ENCODE measurements at places on chromosomes 1 and 21.

DNA sequence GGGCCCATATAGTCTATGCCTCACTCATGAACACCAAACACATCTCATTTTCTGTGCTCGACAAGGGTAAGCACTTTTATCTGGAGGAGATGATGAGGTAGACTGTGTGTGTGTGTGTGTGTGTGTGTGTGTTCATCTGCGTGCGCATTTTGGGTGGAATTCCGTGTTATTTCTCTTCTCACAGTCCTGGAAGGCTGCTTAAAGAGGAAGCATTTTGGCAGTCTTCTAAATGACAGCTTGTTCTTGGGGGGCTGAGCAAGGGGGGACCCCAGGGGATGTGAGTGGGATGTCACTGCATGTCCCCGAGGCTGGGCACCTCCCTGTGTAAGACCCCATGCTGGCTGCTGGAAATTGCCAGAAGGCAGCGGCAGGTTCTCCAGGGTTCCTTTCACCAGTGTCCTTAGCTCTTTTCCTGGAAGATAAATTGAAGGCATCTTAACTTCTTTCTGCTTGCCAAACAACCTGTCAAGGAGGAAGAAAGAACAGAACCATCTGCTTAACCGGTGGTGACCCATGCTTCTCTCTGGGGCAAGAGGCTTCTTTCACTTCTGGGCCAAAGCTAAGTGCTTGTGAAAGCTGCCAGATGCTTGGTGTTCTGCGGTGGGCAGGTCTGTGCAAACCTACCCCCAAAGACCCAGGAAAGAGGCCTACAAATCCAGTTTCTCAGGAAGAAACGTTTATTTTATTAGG is 9.9 kb upstream of the RD3 start:
- H3K27ac ChIP-seq: no peak overlapping the region
- H3K36me3 ChIP-seq: no peaks in the 10 kb centered on the region
- no peak overlapping the region for H3K4me3 ChIP-seq
- DNase-seq: no peak

- H3K4me3 ChIP-seq: no peak overlapping the region
- no peak for DNase-seq
- no peaks in the 10 kb centered on the region for H3K27me3 ChIP-seq
- H3K36me3 ChIP-seq: peaks cover 4% of the 10 kb centered on the region
- no peak overlapping the region for H3K27ac ChIP-seq
- no peaks in the 10 kb centered on the region for H3K4me1 ChIP-seq
Observed at GRCh38 chr1:6832531-6833188, 47.4 kb downstream of the CAMTA1 start.

DNA sequence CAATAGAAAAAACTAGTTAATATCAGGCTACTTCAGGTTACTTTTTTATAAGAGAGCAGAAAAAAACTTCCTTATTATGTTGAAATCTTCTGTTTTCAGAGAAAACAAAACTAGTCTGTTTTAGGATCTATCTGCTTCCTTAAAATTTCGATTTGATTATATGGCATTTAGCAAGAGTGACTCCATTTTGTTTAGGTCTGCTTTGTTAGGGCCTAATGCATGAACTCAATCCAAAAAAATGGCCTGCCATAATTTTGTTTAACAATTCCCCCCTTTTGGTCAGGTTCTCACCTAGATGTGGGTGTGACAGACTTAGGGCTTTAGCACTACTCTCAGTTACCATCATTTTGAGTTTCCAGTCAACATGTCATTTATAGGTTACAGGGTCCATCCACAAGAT is 89.8 kb upstream of the GNG12 start:
- no peaks in the 10 kb centered on the region for H3K36me3 ChIP-seq
- DNase-seq: no peak
- H3K4me1 ChIP-seq: no peaks in the 10 kb centered on the region
- no peak overlapping the region for H3K4me3 ChIP-seq
- H3K27ac ChIP-seq: no peak overlapping the region
- peaks cover 4% of the 10 kb centered on the region for H3K27me3 ChIP-seq

GRCh38 chr1:84632673-84633434 is 57.4 kb downstream of the SSX2IP start:
- peaks cover 7% of the 10 kb centered on the region for H3K27me3 ChIP-seq
- H3K4me1 ChIP-seq: peaks cover 8% of the 10 kb centered on the region
- DNase-seq: no peak

DNA sequence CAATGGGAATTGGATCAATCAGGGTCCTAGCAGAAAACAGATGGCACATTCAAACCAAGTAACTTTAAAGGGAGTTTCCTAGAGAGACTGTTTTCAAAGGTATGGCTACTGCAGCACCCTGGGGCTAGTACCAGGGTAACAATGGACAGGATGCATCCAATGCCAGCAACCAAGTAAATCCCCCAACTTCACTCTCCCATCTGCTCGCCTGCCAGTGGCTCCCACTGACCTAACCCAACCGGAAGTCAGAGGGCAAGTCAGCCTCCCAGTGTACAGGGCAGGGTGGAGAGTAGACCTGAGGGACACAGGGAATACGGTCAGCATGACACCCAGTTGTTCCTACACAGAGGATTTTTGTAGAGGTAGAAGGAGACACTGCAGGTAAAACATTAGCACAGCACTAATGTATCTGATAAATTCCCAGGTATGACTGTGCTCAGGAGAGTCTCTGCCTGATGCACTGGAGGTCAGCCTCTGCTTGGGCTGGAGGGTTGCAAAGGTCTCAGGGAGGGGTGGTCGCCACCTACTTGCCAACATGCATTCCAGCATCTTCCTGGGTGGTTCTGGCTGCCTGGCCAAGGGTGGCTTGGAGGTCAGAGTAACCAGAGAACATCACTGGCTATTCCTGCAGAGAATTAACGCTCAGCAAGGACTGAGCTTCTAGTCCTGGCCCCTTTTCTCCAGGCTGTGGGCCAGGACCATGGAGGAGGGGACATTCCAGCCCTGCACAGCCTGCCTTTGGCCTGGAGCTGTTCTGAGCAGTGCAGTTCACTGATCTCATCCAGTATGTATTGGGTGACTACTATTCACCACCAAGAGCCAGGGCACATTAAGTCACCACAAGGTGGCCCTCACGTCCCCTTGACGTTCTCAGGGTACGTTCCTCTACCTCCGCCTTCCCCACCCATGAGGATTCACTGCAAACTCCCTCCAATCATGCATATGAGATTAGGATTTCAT is 5.1 kb upstream of the GJA4 start:
- H3K27me3 ChIP-seq: peaks cover 24% of the 10 kb centered on the region
- H3K4me1 ChIP-seq: peaks cover 8% of the 10 kb centered on the region
- DNase-seq: no peak
- no peaks in the 10 kb centered on the region for H3K36me3 ChIP-seq
- H3K27ac ChIP-seq: no peak overlapping the region
- no peak overlapping the region for H3K4me3 ChIP-seq

GRCh38 chr1:43803646-43804045 is 96.3 kb downstream of the ST3GAL3 start:
- peaks cover 10% of the 10 kb centered on the region for H3K4me1 ChIP-seq
- DNase-seq: no peak
- peaks cover 16% of the 10 kb centered on the region for H3K36me3 ChIP-seq
- no peak overlapping the region for H3K27ac ChIP-seq

- H3K27me3 ChIP-seq: peaks cover 2% of the 10 kb centered on the region
- peaks cover 1% of the 10 kb centered on the region for H3K4me1 ChIP-seq
- DNase-seq: no peak
- H3K27ac ChIP-seq: no peak overlapping the region
Observed at GRCh38 chr1:233459470-233459945, 132.0 kb downstream of the MAP3K21 start.

DNA sequence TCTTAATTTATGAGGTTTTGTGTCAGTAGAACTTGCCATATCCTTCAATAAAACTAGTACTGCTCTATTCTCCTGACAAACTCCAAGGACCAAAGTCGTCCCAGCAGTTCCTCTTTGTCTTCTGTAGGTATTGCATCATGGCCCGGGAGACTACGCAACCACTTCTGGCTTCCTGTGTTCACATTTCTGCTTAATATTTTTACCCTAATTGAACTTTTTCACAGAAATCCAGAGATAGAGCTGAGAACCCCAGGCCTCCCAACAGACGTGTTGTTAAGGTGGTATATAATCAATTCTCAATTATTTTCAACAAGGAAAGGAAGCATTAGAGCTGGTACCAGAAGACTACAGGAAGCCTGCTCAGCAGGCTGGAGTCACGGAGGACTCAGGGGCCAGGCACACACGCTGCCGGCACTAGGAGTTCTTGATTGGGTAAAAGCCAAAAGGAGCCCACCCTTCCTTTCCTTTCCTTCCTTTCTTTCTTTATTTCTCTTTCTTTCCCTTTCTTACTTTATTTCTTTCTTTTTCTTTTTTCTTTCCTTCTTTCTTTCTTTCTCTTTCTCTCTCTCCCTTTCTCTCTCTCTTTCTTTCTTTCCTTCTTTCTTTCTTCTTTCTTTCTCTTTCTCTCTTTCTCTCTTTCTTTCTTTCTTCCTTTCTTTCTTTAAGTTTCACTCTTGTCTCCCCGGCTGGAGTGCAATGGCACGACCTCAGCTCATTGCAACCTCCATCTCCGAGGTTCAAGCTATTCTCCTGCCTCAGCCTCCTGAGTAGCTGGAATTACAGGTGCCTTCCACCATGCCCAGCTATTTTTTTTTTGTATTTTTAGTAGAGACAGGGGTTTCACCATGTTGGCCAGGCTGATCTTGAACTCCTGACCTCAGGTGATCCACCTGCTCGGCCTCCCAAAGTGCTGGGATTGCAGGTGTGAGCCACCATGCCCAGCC is 173.7 kb downstream of the ZBTB18 start:
- peaks cover 7% of the 10 kb centered on the region for H3K27me3 ChIP-seq
- H3K27ac ChIP-seq: no peak overlapping the region
- H3K36me3 ChIP-seq: no peaks in the 10 kb centered on the region

DNA sequence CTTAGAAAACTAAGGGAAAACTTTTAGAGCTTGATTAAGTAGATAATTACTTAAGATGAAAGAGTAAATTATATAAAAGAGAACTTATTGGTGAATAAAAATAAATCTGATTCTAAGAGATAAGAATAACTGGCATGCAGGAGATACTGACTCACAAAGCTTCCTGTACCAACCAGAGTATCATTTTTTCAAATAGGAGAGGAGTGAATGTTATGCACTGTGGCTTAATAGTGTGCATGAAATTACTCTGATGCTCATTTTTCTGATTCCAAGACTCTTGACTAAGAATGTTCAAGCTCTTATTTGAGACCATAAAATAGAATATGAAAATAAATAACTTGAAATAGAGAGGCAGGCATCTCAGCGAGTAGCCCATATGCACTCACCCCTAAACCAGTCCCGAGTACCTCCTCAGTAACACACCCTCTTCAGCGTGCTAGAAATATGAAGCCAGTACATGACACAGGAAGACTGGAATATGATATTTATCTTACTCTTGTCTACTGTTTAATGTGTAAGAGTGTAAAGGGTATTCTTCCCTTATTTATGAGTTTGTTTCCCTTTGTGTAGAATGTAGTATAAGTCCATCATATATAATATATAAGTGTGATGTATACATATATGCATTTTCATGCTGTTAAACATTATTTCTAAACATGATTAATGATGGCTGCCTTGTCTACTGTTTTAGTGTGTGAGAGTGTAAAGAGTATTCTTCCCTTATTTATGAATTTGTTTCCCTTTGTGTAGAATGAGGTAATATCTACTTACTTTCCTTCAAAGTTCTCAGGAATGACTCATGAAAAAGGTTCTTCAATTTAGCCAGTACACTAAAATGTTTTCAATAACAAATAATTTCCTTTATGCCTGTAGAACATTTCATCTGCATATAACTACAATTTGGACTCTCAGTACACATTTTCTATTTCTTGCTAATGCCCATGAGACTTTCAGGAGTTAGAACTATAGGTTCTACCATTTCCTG is 99.2 kb upstream of the PALMD start:
- H3K27me3 ChIP-seq: no peaks in the 10 kb centered on the region
- DNase-seq: no peak
- H3K4me3 ChIP-seq: no peak overlapping the region
- H3K4me1 ChIP-seq: no peaks in the 10 kb centered on the region
- no peak overlapping the region for H3K27ac ChIP-seq
- H3K36me3 ChIP-seq: no peaks in the 10 kb centered on the region
